ENCODE measurements at places on chromosomes 7 and 10. TPM values are rescaled to one million over a fixed set of nuclear protein-coding genes. Genes with fewer than 3 reads are reported as not detected.

Gene UPP1
- total RNA-seq = 19.8 TPM

Gene DRGX
- not detected for total RNA-seq

Gene CCDC172
- total RNA-seq = not detected

Gene ZPBP
- total RNA-seq = not detected

Gene TRIM73
- total RNA-seq = 3.3 TPM

Gene CYP3A5
- 769 TPM for total RNA-seq

Gene PAPOLB
- total RNA-seq = not detected

Gene LRIT1
- total RNA-seq = not detected

DNA sequence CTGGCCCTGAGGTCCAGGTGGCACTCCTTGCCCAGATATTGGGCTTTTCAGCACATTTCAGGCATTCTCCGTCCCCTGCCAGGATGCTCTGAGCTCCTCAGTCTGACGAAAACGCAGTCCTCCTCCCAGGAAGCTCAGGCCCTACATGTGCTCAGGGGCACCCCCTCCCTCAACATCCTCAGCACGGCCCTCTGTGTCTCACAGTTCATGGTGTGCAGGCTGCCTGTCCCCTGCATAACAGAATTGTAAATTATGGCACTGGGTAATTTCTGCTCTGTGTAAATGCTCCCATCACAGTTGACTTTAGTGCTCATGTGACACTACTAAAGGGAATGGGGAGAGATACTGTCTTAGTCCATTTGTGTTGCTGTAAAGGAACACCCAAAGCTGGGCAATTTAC is 563.8 kb downstream of the DNAJB6 start:
- no peak overlapping the region for H3K4me3 ChIP-seq
- no peak for DNase-seq
- H3K36me3 ChIP-seq = no peaks in the 10 kb centered on the region
- H3K27ac ChIP-seq = no peak overlapping the region
- no peaks in the 10 kb centered on the region for H3K27me3 ChIP-seq

DNA sequence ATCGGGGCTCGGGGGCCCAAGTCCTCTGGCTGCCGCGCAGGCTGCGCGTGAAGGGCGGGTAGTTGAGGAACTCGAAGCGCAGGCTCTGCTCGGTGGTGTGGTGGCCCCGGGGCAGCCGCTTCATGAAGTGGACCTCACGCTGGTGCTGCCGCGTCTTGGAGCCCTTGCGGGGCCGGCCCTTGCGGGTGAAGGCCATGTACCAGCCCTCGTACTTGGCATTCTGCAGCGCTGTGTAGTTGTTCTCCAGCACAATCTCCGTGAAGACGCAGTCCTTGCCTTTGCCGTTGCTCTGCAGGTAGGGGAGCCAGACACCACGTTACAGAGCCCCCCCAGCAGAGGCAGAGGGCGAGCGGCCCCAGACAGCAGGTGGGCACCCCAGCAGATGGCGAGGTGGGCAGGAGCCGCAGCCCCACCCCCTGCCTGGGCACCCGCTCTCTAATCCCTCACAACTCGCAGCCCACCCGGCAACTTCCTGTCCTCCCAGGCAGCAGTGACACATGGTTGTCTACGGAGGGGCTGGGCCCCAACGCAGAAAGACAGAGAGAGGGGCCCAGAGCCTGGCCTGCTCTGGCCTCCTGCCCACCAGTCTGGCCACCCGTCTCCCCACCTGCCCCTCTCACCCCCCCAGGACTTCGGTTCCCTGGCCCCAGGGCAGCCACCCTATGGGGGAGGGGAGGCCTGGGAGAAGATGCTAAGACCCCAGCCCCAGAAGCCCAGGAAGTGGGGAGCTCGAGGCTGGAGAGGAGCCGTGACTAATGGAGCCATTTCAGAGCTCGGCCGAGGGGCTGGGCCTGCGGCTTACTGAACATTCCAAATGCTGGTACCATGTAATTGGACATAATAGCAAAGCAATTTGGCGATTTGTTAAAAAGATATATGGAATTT is 5.3 kb downstream of the FGF8 start:
- no peak overlapping the region for H3K27ac ChIP-seq
- H3K36me3 ChIP-seq = no peaks in the 10 kb centered on the region
- no peak overlapping the region for H3K4me3 ChIP-seq

DNA sequence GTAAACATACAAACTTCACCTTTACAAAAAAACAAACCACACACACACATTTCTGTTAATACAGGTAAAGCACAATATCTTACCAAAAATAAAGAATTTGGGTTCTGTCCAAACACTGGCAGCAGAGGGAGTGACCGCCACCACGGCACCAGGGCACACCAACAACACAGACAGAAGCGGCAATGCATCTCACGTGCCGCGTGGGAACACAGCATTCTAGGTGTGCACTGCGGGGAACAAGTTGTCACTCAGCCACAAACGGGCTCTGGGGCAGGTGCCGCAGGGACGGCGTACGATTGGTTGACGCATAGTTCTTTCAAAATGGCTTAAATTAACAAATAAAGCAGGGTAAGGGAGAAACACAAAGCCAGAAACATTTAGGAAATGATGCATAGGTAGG is 22.3 kb downstream of the PDGFA start:
- H3K4me3 ChIP-seq = no peak overlapping the region
- H3K4me1 ChIP-seq = no peaks in the 10 kb centered on the region
- DNase-seq = peak; percentile 24
- no peaks in the 10 kb centered on the region for H3K27me3 ChIP-seq
- H3K27ac ChIP-seq = no peak overlapping the region
- H3K36me3 ChIP-seq = no peaks in the 10 kb centered on the region

DNA sequence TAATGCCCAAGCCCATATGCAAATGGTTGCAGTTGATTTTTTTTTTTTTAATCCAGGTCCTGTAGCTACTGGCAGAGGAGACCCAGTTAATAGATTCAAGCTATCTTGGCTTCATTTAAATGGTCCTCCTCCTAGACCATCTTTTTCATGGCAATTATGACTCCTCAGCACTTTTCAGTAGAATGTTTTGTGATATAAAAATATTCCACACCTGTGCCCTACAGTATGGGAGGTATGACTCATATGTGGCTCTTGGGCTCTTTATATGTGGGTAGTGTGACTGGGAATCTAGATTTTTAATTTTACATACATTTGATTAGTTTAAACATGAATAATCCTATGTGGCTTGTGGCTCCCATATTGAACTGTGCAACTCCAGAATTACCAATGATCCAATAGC is 80.1 kb downstream of the ITGB1 start:
- no peak for DNase-seq
- H3K27ac ChIP-seq = no peak overlapping the region
- H3K27me3 ChIP-seq = no peaks in the 10 kb centered on the region

- H3K4me1 ChIP-seq = no peaks in the 10 kb centered on the region
- H3K4me3 ChIP-seq = no peak overlapping the region
- no peak overlapping the region for H3K27ac ChIP-seq
- H3K36me3 ChIP-seq = no peaks in the 10 kb centered on the region
- H3K27me3 ChIP-seq = no peaks in the 10 kb centered on the region
Observed at GRCh38 chr7:37346761-37347160, 101.9 kb downstream of the ELMO1 start.

- H3K4me1 ChIP-seq = no peaks in the 10 kb centered on the region
- no peak overlapping the region for H3K4me3 ChIP-seq
- no peaks in the 10 kb centered on the region for H3K27me3 ChIP-seq
- DNase-seq = no peak
- no peaks in the 10 kb centered on the region for H3K36me3 ChIP-seq
Observed at GRCh38 chr10:122147663-122148062, 123.4 kb upstream of the BTBD16 start.

GRCh38 chr7:75963381-75963995 is 30.9 kb downstream of the TMEM120A start:
- no peak overlapping the region for H3K4me3 ChIP-seq
- H3K4me1 ChIP-seq = peaks cover 98% of the 10 kb centered on the region
- no peaks in the 10 kb centered on the region for H3K36me3 ChIP-seq
- H3K27me3 ChIP-seq = no peaks in the 10 kb centered on the region

DNA sequence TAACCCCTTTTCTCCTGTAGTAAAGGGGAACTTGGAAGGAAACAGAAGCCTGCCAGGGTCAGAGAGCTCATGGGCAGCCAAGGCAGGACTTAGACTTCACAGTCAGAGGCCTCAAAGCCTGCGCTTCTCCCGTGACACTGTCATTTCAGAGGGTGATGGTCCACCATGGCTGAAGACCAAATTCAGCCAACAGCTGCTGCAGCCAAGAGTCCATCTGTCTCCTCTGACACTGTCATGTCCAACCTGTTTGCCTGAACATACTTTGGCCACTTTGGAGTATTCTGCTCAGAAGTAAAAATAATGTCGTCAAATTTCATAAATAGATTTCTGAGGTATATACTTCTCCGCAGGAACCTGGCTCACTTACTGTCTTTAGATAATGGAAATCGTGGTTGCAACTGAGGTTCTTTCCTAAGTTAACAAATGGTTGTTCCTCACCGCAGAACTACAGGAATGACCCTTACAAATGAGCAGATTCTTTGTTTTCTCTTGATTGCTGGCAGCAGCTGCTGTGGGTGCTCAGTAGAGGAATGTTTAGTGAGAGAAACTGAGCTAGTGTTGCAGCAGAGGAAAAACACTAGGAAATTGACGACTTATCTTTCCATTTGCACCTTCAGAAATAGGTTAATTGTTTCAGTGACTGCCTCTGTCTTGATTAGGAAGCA is 626.5 kb downstream of the SDK1 start:
- no peak overlapping the region for H3K27ac ChIP-seq
- H3K27me3 ChIP-seq = no peaks in the 10 kb centered on the region
- no peaks in the 10 kb centered on the region for H3K4me1 ChIP-seq
- no peak for DNase-seq

GRCh38 chr10:49083261-49083660 is 32.1 kb downstream of the VSTM4 start:
- DNase-seq = no peak
- peak overlapping the region; percentile 24 for H3K27ac ChIP-seq
- no peak overlapping the region for H3K4me3 ChIP-seq

GRCh38 chr10:44049301-44050015 is 335.4 kb downstream of the CXCL12 start:
- H3K36me3 ChIP-seq = no peaks in the 10 kb centered on the region
- no peak for DNase-seq
- H3K4me1 ChIP-seq = no peaks in the 10 kb centered on the region
- H3K27ac ChIP-seq = no peak overlapping the region

DNA sequence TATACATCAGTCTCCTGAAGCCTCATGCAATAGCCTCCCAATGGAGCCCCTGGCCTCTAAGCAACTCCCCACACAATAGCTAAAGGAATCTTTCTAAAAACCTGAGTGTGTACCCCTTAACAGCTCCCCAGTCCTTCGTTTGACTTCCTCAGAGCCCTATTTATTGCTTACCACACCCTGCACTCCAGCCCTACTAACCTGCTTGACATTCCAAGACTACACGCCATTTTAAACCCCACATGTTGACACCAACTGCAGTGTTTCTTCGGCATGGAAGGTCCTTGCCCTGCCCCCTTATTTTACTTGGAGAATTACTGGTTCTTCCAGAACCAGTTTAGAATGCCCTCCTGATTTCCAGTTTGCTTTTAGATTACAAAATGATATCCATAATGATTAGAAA is 10.8 kb downstream of the SRPK2 start:
- H3K4me3 ChIP-seq = no peak overlapping the region
- no peak overlapping the region for H3K27ac ChIP-seq
- H3K36me3 ChIP-seq = no peaks in the 10 kb centered on the region
- DNase-seq = no peak

- peak overlapping the region; percentile 65 for H3K27ac ChIP-seq
- no peak overlapping the region for H3K4me3 ChIP-seq
- no peaks in the 10 kb centered on the region for H3K36me3 ChIP-seq
Observed at GRCh38 chr10:71343392-71343773, 24.3 kb downstream of the SLC29A3 start.

- H3K4me1 ChIP-seq = no peaks in the 10 kb centered on the region
- no peak for DNase-seq
- no peak overlapping the region for H3K4me3 ChIP-seq
- no peaks in the 10 kb centered on the region for H3K27me3 ChIP-seq
- H3K27ac ChIP-seq = no peak overlapping the region
Observed at GRCh38 chr10:127151541-127151940, 44.9 kb downstream of the INSYN2A start.

- no peak for DNase-seq
- H3K27me3 ChIP-seq = no peaks in the 10 kb centered on the region
- H3K36me3 ChIP-seq = no peaks in the 10 kb centered on the region
- H3K4me3 ChIP-seq = no peak overlapping the region
- no peaks in the 10 kb centered on the region for H3K4me1 ChIP-seq
- no peak overlapping the region for H3K27ac ChIP-seq
Observed at GRCh38 chr7:32255036-32255435, 184.8 kb upstream of the PDE1C start.

GRCh38 chr7:106216517-106216922 is 68.3 kb downstream of the NAMPT start:
- peak overlapping the region; percentile 93 for H3K27ac ChIP-seq
- no peak for DNase-seq
- no peaks in the 10 kb centered on the region for H3K27me3 ChIP-seq
- H3K4me1 ChIP-seq = no peaks in the 10 kb centered on the region
- no peak overlapping the region for H3K4me3 ChIP-seq

DNA sequence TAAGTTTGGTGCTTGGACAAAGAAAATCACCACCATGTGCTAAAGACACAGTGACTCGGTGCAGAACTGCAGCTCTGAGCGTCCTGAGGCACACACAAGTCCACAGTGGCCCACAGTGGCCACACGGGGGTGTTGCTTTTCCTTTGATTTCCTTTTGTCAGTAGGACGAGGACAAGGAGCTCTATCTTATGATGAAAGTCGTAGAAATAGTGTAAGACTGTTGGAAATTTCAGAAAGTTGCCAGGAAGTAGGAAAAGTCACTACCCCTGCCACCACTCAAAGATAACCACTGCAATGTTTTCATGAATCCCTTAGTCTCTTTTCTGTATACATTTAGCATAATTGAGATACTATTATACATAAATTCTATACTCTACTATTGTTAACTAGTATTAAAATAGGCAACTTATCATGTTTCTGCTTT is 146.0 kb downstream of the TNS3 start:
- DNase-seq = no peak
- H3K36me3 ChIP-seq = peaks cover 51% of the 10 kb centered on the region
- no peak overlapping the region for H3K27ac ChIP-seq
- no peaks in the 10 kb centered on the region for H3K4me1 ChIP-seq
- H3K27me3 ChIP-seq = no peaks in the 10 kb centered on the region

- H3K4me1 ChIP-seq = no peaks in the 10 kb centered on the region
- H3K27ac ChIP-seq = peak overlapping the region; percentile 74
- no peak overlapping the region for H3K4me3 ChIP-seq
- H3K36me3 ChIP-seq = no peaks in the 10 kb centered on the region
Observed at GRCh38 chr10:112728118-112728883, 221.7 kb upstream of the TCF7L2 start.

GRCh38 chr7:50393076-50393475 is 57.1 kb downstream of the FIGNL1 start:
- no peak overlapping the region for H3K27ac ChIP-seq
- H3K27me3 ChIP-seq = no peaks in the 10 kb centered on the region
- no peak overlapping the region for H3K4me3 ChIP-seq
- no peaks in the 10 kb centered on the region for H3K4me1 ChIP-seq
- H3K36me3 ChIP-seq = no peaks in the 10 kb centered on the region
- DNase-seq = no peak

GRCh38 chr10:11015446-11015934 is 2.2 kb upstream of the CELF2 start:
- no peaks in the 10 kb centered on the region for H3K27me3 ChIP-seq
- no peak overlapping the region for H3K4me3 ChIP-seq
- no peak overlapping the region for H3K27ac ChIP-seq
- H3K36me3 ChIP-seq = no peaks in the 10 kb centered on the region
- no peaks in the 10 kb centered on the region for H3K4me1 ChIP-seq

GRCh38 chr10:10552948-10553347 is 464.7 kb upstream of the CELF2 start:
- no peaks in the 10 kb centered on the region for H3K27me3 ChIP-seq
- DNase-seq = no peak
- no peaks in the 10 kb centered on the region for H3K36me3 ChIP-seq

GRCh38 chr10:68938117-68938516 is 17.9 kb upstream of the DDX21 start:
- H3K36me3 ChIP-seq = peaks cover 5% of the 10 kb centered on the region
- peaks cover 16% of the 10 kb centered on the region for H3K4me1 ChIP-seq
- no peaks in the 10 kb centered on the region for H3K27me3 ChIP-seq
- no peak overlapping the region for H3K27ac ChIP-seq
- no peak overlapping the region for H3K4me3 ChIP-seq

All from right lobe of liver (tissue), 6 donors.